Esophagus mucosa (tissue), 1 donor: ENCODE measurements at places on chromosomes 2 and 18. TPM values are rescaled to one million over a fixed set of nuclear protein-coding genes. Genes with fewer than 3 reads are reported as not detected.

The QPCT gene
- 5.9 TPM for total RNA-seq

The C2orf15 gene
- 1.9 TPM for total RNA-seq

The IL36B gene
- total RNA-seq: 1.4 TPM

- ATAC-seq: no peak
Measured at GRCh38 chr2:147600223-147600622, 244.6 kb upstream of the ACVR2A start.

DNA sequence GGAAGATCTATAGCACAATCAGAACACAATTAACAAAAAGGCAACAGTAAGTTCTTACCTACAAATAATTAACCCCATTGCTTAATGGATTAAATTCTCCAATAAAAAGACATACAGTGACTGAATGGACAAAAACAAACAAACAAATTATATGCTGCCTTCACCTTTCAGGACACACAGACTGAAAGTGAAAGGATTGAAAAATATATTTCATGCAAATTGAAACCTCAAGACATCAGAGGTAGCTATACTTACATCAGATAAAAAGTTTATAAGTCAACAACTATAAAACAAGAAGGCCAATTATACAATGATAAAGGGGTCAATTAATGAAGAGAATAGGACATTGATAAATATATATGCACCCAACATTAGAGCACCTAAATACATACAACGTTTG is 741.2 kb upstream of the FAM98A start:
- ATAC-seq: no peak

- ATAC-seq: no peak
Measured at GRCh38 chr2:45283764-45284620, 274.7 kb upstream of the SIX2 start.

GRCh38 chr2:60033325-60033724 is 520.1 kb downstream of the BCL11A start:
- ATAC-seq: peak; percentile 75

- peak; percentile 0 for ATAC-seq
Measured at GRCh38 chr2:218270721-218271486, 585 bp downstream of the PNKD start.
